ENCODE measurements at places on chromosomes 13 and 19. TPM values are rescaled to one million over a fixed set of nuclear protein-coding genes. Genes with fewer than 3 reads are reported as not detected.

The ACP5 gene
- 22.9 TPM for total RNA-seq

The CACNG6 gene
- not detected for total RNA-seq

The TUBB4A gene
- total RNA-seq: 8.7 TPM

The UHRF1 gene
- 76.4 TPM for total RNA-seq

The CATSPERD gene
- not detected for total RNA-seq

The TTYH1 gene
- total RNA-seq: 0.41 TPM

The ZNF433 gene
- 2.3 TPM for total RNA-seq

The LRRC63 gene
- total RNA-seq: 2.5 TPM

The TRPM4 gene
- total RNA-seq: 1.5 TPM

The FUT6 gene
- total RNA-seq: 0.21 TPM

The C19orf18 gene
- total RNA-seq: 2.1 TPM
